ENCODE measurements at places on chromosomes 11 and 22.

- DNase-seq: no peak
These were observed 51.4 kb downstream of the CDON start for GRCh38 chr11:126011265-126011664.

DNA sequence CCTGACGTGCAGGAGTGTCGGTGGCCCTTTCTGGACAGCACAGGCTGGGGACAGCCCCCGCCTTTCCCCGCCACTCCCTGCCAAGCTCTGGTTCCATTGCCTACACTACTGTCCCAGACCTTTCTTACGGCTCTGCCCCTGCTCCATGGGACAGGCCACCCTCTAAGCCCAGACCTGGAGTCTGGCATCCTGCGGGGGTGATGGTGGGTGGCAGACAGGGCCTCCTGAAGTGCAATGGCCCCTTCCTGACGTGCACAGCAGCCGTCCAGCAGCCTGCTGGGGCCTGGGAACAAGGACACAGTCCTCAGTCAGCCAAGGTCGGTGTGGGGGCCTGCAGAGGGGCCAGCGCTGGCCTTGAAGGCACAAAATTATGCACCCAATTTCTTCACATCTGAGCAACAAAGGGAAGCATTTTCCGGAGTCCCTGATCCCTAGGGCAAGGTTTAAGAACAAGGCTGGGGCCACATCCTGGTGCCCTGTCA, 79.7 kb upstream of the KCNQ1OT1 start:
- no peak for DNase-seq

DNA sequence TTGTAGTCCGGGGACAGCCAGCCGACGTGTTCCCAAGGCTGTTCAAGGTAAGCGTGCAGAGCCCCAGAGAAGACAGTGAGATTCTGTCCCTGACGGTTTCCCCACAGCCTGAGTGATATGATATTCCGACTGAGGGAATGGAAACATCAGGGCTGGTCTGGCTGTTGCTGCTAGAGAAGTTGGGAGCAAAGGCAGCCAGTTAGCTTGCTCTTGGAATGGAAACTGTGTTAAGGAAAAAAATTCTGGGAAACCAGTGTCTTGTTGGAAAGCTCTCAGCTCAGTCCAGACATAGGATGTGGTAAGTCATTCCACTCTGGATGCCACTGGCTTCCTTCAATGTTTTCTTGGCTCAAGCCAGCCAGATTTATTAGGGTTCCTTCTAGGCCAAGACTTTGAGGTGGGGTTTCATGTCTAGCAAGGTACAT, 8.8 kb downstream of the CRY2 start:
- no peak for DNase-seq

DNA sequence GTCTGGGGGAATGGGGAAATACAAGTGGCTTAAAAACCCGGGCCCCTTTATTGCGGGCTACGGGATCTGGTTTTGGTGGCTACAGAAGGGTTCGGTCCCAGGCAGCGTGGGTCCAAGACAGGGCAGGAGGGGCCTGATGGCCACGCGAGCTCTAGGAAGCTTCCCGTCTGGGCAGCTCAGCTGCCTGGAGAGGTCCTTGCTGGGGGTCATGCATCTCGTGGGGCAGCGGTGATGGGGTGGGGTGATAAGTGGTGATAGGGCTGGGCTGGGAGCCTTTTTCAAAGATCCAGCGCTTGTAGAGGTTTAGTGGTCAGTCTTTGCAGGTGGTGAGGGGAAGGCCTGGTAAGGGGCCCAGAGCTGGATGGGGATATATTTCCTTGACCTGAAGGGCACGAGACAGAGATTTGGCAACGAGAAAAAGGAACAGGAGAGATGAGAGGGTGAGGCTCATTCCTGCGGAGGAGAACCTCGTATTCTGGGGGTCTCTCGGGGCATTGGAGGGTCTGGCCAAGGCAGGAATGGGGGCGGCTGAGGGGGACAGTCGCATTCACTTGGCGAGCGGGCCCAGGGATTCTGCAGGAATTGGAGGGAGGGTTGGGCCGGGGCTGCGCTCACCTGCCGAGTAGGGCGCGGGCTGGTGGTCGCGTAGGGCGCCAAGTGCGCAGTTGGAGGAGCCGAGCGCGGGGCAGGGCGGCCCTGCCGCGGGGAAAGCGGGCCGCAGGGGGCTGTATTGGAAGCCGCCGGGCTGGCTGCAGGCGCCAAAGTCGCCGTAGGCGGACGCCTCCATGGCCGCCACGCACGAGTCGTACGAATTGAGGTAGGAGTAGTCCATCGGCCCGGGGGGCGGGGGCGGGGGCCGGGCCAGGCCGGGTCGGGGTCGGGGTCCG, 560 bp downstream of the PHOX2A start:
- no peak for DNase-seq

- no peak for DNase-seq
These were observed 200.0 kb downstream of the LARGE1 start for GRCh38 chr22:33720166-33720878.

- no peak for DNase-seq
These were observed 11.1 kb upstream of the PAMR1 start for GRCh38 chr11:35536470-35536869.

- no peak for DNase-seq
These were observed 281.2 kb downstream of the CADM1 start for GRCh38 chr11:115222863-115223530.

DNA sequence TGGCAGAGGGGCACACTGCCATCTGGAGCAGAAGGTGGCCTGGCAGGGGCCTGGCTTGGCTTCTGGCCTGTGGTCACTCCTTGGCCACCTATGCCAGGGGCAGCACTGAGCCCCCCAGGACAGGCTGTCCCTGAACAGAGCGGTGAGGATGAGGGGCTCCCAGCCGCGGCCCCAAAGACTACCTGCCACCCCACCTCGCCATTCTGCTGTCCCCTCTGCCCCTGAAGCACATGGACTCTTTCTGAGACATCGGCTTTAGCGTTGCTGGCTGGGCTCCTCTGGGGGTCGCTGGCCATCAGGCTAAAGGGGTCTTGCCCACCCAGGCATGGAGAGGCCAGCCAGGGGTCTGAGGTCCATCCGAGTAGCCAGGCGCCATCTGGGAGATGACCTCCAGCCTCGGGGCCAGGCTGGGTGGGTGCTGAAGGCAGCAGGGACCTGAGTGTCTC, 87.8 kb downstream of the WNT7B start:
- no peak for DNase-seq
